ENCODE measurements at places on chromosomes 7 and 10.

GRCh38 chr10:58919927-58920654, 256.4 kb upstream of the PHYHIPL start:
- no peak for DNase-seq

GRCh38 chr7:45028920-45029344, 28.9 kb downstream of the CCM2 start:
- no peak for DNase-seq

- no peak for DNase-seq
Measured at GRCh38 chr7:147810269-147810668, 780.3 kb upstream of the C7orf33 start.

- DNase-seq: no peak
Measured at GRCh38 chr10:103947799-103948516, 19.0 kb upstream of the SLK start.

GRCh38 chr7:27165996-27166530, 726 bp upstream of the HOXA9 start:
- no peak for DNase-seq
